ENCODE measurements at places on chromosomes 6 and 20.

DNA sequence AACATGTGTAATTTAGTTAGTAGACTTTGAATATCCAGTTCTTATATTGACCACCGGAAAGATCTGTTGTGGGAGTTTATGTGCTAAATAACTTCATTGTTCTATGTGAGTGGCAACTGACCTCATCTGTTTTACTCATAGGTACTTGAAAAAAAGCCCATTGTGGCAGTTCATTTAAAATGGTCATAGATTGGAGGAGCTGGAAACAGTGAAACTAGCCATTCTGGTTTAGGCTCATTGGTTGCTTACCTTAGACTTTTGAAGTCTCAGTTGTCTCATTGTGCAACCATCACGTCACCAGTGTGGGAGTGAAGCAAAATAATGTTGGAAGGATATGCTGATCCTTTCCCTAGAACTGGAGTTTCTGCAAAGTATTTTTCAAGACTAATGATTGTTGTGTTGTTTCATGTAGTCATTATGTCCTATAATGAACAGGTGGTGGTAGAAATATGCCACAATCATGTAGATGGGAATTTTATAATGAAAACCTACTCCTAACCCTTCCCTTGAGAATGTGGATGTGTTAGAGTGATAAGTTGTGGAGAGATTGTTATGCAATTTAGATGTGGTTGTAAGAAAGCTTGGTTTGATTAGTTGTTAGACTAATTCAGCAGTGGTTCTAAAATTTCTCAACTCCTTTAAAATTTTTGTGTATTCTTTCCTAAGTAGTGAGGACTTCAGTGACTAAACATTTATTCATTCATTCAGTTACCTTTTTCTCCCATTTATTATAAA is 18.3 kb downstream of the DSP start:
- DNase-seq: no peak

GRCh38 chr20:51454250-51454865 is 88.2 kb downstream of the NFATC2 start:
- DNase-seq: no peak

GRCh38 chr20:42380287-42380686 is 762.1 kb upstream of the CHD6 start:
- no peak for DNase-seq

DNA sequence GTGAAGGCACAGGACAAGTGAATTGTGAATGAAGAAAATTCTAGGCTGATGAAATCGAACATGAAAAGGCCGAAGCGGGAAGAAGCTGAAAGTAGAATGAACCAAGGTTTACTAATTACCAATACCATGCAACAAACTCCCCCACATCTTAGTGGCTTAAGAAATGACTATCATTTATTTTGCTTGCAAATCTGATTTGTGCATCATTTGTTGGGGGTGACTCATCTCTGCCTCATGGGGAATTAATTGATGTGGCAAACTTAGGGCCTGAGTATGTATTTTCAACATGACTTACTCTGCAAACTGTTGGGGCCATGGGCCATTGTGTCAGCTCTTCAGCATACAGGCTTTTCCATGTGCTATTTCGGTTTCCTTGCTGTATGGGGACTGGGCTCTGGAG is 26.8 kb downstream of the PPP1R14C start:
- DNase-seq: no peak

- no peak for DNase-seq
Measured at GRCh38 chr20:42026599-42026998, 408.4 kb upstream of the CHD6 start.

- DNase-seq: no peak
Measured at GRCh38 chr6:44230034-44230675, 6.8 kb downstream of the SLC29A1 start.

DNA sequence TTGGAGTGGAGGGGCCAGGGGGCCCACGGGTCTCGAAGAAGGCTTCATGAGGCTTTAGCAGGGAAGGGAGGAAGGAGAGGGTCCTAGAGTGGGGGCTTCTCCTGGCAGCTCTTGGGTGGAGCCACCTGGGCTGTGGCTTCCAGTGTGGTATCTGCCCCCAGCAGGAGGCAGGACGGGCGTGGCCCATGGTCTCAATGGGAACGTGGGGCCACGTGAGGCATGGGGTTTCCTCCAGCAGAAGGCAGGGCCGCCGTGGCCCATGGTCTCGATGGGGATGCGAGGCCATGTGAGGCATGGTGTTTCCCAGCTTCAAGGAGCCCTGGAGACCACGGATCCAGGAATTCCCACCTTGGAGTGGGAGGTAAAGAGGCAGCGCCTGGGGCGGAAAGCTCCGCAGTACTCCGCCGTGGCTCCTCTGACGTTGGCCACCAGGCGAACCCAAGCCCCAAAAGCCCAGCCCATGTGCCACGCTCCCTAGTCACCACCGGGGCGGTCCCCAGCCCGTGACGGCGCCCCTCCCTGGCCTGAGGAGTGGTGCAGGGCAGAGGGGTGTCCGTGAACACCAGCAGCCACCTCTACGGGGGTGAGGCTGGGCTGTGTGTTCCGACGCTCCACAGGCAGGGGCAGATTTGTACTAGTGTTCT is 62.0 kb upstream of the GATA5 start:
- DNase-seq: no peak

DNA sequence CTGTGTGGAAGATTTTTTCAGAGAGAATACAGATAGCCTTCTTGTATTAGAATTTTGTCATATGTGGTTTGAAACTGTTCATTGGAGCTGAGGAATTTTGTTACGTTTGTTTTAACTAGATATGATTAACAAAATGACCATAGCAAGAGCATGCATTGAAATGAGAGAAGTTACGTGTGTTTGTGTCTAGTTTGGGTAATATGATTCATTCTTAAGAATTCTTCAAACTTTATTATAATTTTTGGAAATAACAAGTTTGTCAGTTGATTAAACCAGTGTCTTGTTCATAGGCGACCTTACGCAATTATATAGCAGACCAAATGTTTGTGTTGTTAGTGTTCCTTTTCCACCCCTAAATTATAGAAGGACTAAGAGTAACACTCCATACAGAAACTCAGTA is 5.5 kb downstream of the GMNN start:
- DNase-seq: no peak

GRCh38 chr6:5086294-5086890 is 1.3 kb downstream of the PPP1R3G start:
- DNase-seq: no peak

DNA sequence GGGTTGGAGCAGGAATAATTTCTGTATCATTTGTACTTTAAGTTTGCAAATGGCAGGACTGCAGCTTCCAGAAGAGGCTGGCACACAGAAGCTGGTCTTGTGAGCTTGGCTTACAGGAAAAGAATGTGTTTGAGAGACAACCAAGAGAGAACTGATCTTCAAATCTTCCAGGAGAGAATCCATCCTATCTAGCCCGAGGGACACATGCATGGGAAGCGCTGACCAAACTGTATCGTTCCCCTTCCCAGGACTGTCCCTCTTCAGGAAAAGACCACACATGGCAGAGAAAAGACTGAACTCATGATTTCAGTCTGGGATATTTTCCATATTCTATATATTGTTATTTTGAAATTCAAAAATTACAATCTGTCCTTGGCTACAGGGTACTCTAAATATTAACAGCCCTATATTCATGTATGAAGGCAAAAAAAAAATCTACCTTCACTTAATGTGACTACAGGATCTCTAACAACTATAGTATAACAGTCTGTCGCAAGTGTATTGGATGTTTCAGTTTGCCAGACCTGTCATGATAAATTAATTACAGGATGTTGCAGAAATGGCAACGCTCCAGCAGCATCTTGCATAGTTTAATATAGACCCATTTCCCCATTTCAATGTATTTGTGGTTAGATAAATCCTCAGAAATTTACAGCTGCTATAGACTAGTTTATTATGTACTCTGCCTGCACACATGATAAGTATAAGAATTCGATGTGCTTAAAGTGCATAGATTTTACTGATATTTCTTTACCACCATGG is 99.4 kb downstream of the MYB start:
- DNase-seq: no peak

DNA sequence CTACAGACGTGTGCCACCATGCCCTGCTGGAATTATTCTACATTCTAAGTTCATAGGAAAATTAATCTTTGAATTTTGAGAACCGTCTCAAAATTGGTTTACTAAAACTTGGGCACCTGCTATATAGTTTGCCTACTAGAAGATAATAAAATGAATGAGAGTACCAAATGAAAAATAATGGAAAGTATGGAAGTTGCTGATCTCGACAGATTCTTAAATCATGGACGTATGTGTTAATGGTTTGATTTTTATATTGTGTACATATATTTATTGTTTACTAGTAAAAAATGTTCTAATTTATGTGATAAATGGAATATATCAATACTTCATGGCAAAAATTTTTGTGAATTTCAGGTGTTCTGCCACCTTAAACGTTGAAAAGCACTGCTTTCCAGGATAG is 60.0 kb downstream of the KIZ start:
- no peak for DNase-seq

DNA sequence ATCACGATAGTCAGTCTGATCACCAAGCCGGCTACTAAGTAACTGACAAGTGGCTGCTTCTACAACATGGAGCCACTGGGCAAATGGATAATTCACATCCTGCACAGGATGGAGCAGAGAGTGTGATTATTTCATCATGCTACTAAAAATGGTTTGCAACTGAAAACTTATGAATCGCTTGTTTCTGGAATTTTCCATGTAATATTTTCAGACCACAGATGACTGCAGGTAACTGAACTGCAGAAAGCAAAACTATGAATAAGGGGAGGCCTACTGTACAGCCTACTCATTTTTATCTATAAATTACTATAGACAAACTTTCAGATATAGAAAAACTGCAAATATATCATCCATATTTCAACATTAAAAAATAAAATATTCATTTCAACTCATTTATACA is 91.5 kb downstream of the EPB41L2 start:
- no peak for DNase-seq

DNA sequence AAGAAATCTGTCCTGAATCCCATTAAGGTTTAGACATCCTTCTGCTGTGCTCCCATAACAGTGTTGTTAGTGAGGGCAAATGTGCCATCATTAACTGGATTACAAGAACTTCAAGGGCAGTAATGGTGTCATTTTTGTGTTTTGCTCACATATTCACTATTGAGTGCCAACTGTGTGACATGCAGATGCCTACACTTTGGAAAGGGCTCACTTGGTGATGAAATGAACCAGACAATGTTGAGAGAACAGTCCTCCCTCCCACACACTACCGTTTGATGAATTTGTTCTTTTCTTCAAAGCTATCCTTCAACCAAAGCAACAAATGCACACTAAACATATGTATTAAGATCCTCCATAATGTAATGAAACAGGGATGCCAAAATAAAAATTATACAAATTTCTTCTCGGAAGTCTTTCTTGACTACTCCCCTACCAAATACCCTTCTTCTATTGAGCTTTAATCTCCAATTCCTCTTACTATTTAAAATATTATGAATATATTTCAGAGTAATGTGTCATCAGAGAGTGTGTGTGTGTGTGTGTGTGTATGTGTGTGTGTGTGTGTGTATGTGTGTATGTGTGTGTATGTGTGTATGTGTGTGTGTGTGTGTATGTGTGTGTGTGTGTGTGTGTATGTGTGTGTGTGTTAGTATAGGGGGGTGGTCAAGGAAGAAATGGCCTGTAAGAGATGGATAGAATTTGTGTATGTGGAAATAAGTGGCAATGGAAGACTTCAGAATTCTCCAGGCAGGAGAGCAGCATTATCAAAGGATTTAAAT is 92.3 kb upstream of the ENPP5 start:
- DNase-seq: no peak

GRCh38 chr6:34196116-34196832 is 40.4 kb upstream of the HMGA1 start:
- peak; percentile 80 for DNase-seq

DNA sequence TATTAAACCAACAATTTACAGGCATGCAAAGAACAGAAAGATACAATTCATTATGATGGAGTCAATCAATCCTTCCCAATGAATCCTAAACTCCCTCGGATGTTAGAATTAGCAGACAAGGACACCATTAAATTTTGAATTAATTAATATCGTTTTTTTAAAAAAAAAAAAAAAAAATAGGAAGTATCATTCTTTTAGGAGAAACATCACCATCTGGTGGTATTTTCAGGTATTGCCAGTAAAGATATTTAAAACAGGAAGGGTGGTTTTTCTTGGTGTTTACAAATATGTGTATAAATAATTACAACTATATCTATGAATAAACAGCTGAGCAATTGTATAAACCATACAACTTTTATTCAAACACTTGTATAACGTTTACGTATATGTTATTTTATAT is 564.4 kb downstream of the HAO1 start:
- DNase-seq: no peak

GRCh38 chr6:114030767-114031166 is 59.8 kb upstream of the HDAC2 start:
- DNase-seq: no peak

GRCh38 chr6:163695414-163695864 is 280.9 kb downstream of the QKI start:
- DNase-seq: no peak

GRCh38 chr6:8588176-8588575 is 152.8 kb upstream of the SLC35B3 start:
- DNase-seq: no peak

DNA sequence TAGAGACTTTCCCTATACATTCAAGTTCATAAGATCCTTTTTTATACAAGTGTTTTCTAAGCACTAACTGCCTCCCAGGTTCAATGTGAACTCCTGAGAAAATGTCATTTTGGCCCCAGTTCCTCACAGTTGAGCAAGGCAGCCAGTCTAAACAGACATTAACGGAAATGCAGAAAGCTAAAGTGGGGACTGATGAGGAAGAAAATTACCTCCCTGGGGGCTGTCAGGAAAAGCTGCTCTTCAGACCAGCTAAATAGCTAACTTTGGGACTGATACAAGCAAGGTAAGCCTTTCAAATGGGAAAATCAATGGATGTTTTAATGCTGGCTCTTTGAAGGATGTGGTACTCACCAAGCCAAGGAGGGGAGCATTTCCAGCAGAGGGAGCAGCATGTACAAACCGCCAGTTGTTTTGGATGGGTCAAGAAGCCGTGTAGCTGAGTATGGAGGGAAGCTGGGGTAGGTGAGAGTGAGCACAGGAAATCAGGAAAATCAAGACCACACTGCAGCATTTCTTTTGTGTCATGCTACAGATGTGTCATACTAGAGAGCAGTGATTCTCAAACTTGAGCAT is 180.8 kb upstream of the CHD6 start:
- no peak for DNase-seq

DNA sequence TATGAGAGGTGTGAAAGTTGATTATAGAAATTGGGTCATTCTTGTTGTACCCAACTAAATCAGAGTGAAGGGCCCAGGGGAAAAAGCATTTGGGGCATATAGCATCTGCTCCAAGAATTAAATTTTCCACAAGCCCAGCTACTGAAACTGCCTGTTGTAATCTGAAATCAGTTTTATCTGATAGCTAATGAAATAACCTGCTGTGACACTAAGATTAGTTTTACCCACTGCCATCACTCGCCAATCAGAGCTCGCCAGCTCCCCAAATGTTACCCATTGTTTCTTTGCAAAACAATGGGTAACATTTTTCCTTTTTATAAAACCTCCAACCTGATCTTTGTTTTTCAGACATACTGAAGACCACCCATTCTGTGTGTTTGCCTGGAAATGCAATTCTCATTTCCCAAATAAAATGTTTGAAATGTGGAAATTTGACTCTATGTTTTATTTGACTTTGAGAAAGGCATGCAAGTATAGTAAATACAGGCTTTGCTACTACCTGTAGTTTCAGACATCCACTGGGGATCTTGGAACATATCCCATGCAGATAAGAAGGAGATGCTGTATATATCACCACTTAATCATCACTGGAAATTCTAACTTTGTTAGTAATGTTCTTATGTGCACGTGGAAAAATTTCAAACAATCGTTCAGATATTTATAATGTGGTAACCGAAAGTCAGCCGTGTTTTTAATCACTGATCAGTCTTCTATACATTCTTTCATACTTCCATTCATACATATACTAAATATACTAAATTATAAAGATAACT is 6.3 kb upstream of the AHI1 start:
- no peak for DNase-seq

GRCh38 chr20:2616634-2617033 is 35.8 kb upstream of the NOP56 start:
- DNase-seq: no peak
